Activated B cell treated with CpG ODN at 0.5 μM for 24 hours (primary cell): ENCODE measurements at places on chromosomes 11 and 22.

DNA sequence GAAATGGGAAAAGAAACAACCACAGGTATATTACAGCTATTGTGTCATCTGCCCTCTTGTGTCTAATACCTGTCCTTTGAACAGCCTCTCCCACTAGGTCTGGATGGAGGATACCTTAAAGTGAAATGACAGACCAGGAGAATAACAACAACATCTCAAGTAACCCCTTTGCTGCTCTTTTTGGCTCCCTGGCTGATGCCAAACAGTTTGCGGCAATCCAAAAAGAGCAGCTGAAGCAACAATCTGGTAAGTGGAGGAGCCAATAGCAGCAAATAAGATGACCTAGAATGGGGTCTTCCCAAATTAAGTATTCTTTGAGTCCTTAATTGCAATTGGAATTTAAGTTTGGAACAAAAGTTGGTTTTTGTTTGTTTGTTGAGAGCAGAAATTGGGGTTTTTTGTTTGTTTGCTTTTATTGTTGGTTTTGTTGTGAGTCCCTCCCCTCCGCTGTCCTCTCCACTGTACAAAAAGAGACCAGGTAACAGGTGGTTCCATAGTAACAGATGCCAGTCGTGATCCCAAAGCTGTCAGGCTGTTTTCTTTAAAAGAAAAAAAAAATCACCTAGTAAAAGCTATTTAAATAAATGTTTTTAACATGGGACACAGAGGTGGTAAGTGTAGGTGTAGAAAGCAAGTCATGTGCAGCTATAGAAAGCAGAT lies 5.7 kb downstream of the UBE4A start:
- peaks cover 27% of the 10 kb centered on the region for H3K4me1 ChIP-seq
- H3K27ac ChIP-seq = no peak overlapping the region
- peaks cover 71% of the 10 kb centered on the region for H3K36me3 ChIP-seq
- DNase-seq = no peak
- no peaks in the 10 kb centered on the region for H3K27me3 ChIP-seq

DNA sequence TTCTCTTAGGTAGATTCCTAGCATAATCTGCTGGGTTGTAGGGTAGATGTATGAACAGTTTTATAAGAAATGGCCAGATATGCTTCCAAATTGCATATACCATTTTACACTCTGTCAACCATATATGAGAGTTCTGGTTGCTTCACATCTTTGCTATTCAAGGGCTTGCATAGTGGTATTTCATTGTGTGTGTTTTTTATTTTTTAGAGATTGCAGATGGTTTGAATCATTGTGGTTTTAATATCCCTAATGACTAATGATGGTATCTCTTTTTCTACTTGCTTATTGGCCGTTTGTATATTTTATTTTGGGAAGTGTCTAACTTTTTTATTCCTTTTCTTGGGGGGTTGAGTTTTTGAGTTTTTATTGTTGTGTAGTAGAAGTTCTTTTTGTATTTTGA lies 26.9 kb downstream of the RNF214 start:
- H3K4me1 ChIP-seq = no peaks in the 10 kb centered on the region
- peaks cover 44% of the 10 kb centered on the region for H3K36me3 ChIP-seq
- no peaks in the 10 kb centered on the region for H3K27me3 ChIP-seq
- no peak overlapping the region for H3K27ac ChIP-seq

DNA sequence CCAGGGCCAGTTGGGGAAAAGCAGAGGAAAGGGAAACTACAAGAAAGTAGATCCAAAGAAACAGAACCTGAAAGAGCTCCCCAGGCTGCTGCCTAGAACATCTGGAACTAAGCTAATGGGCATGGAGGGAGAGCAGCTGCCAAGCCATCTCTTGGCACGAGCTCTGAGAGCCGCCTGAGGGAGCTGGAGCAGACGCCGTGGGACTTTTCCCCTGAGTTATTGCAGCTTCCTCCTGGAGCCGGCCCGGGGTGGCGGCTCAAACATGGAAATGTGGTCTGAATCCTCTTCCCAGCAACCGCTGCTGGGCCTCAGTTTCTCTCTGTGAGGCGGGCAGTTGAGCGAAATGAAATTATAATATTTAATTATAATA lies 41.8 kb downstream of the LIF start:
- H3K27me3 ChIP-seq = no peaks in the 10 kb centered on the region
- no peak for DNase-seq
- H3K36me3 ChIP-seq = no peaks in the 10 kb centered on the region
- H3K4me1 ChIP-seq = no peaks in the 10 kb centered on the region
- H3K4me3 ChIP-seq = no peak overlapping the region

- no peak for DNase-seq
- no peak overlapping the region for H3K4me3 ChIP-seq
- no peak overlapping the region for H3K27ac ChIP-seq
- H3K27me3 ChIP-seq = no peaks in the 10 kb centered on the region
- H3K36me3 ChIP-seq = no peaks in the 10 kb centered on the region
Observed at GRCh38 chr11:90113541-90113940, 20.9 kb upstream of the NAALAD2 start.

- no peaks in the 10 kb centered on the region for H3K36me3 ChIP-seq
- no peaks in the 10 kb centered on the region for H3K4me1 ChIP-seq
- peaks cover 11% of the 10 kb centered on the region for H3K27me3 ChIP-seq
- no peak for DNase-seq
- H3K27ac ChIP-seq = no peak overlapping the region
Observed at GRCh38 chr11:74412733-74413359, 14.6 kb upstream of the PGM2L1 start.

DNA sequence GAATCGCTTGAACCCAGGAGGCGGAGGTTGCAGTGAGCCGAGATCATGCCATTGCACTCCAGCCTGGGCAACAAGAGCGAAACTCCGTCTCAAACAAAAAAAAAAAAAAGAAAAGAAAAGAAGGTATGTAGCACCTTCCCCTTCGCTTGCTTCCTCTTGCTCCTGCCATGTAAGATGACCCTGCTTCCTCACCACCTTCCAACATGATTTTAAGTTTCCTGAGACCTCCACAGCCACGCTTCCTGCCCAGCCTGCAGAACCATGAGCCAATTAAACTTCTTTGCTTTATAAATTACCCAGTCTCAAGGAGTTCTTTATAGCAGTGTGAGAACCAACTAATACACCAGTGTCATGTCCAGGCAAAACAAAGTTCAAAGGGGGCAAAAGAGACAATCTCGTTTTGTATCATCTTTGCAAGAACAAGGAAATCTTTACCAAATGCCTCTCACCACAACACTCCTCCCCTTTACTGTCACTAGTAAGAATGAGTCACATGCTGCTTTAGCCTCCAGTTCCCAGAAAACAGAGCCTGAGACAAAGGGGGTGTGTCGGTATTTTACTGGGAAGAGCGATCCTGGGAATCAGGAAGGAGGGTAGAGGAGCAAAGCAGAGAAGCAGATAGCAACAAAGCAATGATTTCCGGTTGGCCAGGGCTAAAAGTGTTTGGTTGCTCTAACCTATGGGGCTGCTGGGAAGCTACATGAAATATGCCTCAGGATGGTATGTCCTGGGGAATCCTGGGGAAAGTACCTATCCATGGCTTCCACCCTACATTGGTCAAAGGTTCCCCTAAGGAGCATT lies 10.5 kb upstream of the MCHR1 start:
- no peak overlapping the region for H3K27ac ChIP-seq
- no peaks in the 10 kb centered on the region for H3K27me3 ChIP-seq
- no peaks in the 10 kb centered on the region for H3K4me1 ChIP-seq

- no peak overlapping the region for H3K4me3 ChIP-seq
- peaks cover 4% of the 10 kb centered on the region for H3K27me3 ChIP-seq
- DNase-seq = no peak
- no peak overlapping the region for H3K27ac ChIP-seq
Observed at GRCh38 chr22:49325531-49326395, 501.9 kb downstream of the BRD1 start.

GRCh38 chr11:126063507-126063852 lies 814 bp upstream of the CDON start:
- DNase-seq = no peak

DNA sequence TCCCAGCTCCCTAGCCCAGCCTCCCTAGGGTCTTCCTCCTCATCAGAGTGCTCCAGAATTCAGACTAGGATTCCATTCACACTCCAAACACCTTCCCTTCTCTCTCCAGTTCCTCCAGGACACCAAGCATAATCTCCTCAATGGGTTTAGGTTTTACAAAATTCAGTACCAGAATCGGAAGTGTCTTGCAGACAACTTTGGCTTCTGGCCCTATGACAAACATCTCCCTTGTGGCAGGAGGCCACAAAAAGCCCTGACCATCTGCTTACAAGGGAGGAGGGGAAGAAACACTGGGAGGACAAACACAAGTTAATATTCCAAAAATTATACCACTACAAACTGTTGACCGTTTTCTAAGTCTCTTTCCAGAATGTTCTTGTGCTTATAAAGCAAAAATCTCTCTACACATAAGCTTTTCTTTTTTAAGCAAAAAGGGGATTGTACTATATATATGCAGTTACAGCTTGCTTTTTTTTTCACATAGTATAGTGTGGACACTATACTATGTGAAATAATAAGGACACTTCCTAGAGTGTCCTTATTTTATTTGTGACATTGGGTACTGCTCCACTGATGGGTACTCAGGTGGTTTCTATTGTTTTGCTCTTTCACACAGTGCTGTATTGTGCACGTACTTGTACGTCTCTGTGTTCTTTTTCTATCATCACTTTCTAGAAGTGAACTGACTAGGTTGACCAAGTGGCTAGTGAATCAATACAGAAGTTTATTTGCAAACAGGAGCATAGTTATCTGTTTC lies 78.7 kb downstream of the BDNF start:
- no peak overlapping the region for H3K4me3 ChIP-seq
- DNase-seq = no peak
- no peaks in the 10 kb centered on the region for H3K27me3 ChIP-seq
- H3K4me1 ChIP-seq = peaks cover 4% of the 10 kb centered on the region
- no peak overlapping the region for H3K27ac ChIP-seq
- no peaks in the 10 kb centered on the region for H3K36me3 ChIP-seq

DNA sequence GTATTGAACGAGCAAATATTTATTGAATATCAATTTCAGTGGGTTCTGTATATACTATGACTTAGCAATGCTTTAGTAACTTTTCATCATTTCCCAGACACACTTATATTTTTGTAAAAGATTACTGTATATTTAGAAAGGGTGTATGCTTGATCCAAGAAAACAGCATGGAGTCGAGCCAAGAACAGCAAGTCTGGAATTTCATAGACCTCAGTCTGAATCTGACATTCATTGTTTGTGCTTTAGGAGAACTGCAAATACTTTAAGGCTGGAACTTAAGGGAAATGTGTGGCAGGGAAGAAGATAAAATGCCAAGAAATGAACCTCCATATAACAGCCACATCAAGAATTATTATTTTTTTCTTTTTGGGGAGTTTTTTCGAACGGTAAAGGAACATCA lies 1156.8 kb downstream of the LRRC4C start:
- H3K27me3 ChIP-seq = no peaks in the 10 kb centered on the region
- no peaks in the 10 kb centered on the region for H3K36me3 ChIP-seq
- no peak overlapping the region for H3K4me3 ChIP-seq
- H3K4me1 ChIP-seq = no peaks in the 10 kb centered on the region
- DNase-seq = no peak
- H3K27ac ChIP-seq = no peak overlapping the region

DNA sequence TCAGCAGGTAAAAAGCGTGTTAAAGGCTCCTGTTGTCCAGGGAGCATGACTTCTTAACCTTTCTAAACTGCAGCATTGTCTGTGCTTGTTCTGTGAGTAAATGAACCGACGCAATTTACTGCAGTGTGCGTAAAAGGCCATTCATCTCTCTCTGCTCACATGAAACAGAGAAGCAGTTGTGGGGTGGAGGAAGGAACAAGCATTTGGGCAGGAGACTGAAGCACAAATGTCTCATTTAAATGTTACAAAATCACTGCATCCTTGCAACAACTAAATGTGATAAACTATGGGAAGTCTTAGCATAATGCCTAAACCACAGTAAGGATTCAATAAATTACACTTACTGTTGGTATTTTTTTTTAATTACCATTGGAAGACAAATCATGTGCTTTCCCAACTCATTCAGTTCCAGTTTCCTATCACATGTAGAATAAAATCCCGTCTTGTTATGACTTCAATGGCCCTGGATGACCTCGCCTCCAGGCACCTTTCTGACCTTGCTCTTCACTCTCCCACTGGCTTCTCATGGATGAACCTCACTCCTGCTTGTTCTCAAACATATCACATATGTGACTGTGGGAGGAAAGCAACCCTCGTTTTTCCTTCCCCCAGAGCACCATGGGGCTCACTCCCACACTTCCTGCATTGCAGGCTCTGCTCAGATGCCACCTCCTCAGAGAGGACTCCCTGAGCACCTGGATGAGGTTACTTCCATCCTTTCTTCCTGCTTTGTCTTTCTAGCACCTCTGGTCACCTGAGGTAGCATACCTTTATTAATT lies 21.6 kb upstream of the RFPL2 start:
- no peaks in the 10 kb centered on the region for H3K4me1 ChIP-seq
- H3K36me3 ChIP-seq = no peaks in the 10 kb centered on the region
- no peak for DNase-seq
- H3K27ac ChIP-seq = no peak overlapping the region
- H3K4me3 ChIP-seq = no peak overlapping the region

GRCh38 chr11:10192036-10192435 lies 102.0 kb downstream of the SBF2 start:
- no peaks in the 10 kb centered on the region for H3K4me1 ChIP-seq
- H3K36me3 ChIP-seq = peaks cover 3% of the 10 kb centered on the region
- H3K4me3 ChIP-seq = no peak overlapping the region
- no peak overlapping the region for H3K27ac ChIP-seq
- DNase-seq = no peak

- no peak overlapping the region for H3K27ac ChIP-seq
- no peak overlapping the region for H3K4me3 ChIP-seq
- DNase-seq = no peak
- H3K4me1 ChIP-seq = peaks cover 3% of the 10 kb centered on the region
- H3K27me3 ChIP-seq = no peaks in the 10 kb centered on the region
Observed at GRCh38 chr11:72292106-72292785, 48.3 kb upstream of the PHOX2A start.

GRCh38 chr22:48702573-48703264 lies 1125.0 kb downstream of the BRD1 start:
- H3K36me3 ChIP-seq = no peaks in the 10 kb centered on the region
- H3K4me1 ChIP-seq = no peaks in the 10 kb centered on the region
- H3K4me3 ChIP-seq = no peak overlapping the region
- H3K27me3 ChIP-seq = no peaks in the 10 kb centered on the region
- H3K27ac ChIP-seq = no peak overlapping the region

DNA sequence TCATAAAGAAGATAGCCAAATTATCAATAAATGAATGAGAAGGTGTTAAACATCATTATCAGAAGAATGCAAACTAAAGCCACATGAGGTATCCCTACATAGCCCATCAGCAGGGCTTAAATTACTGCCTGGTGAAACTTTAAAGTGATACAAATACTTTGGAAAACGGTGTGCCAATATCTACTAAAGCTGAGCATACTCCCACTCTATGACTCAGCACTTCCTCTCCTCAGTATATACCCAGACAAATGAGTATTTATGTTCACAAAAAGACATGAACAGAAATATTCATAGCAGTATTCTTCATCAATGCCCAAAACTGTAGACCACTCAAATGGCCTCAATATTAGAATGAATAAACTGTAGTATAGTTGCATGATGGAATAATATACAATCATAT lies 284.6 kb upstream of the ZC3H12C start:
- no peaks in the 10 kb centered on the region for H3K4me1 ChIP-seq
- no peak overlapping the region for H3K27ac ChIP-seq

DNA sequence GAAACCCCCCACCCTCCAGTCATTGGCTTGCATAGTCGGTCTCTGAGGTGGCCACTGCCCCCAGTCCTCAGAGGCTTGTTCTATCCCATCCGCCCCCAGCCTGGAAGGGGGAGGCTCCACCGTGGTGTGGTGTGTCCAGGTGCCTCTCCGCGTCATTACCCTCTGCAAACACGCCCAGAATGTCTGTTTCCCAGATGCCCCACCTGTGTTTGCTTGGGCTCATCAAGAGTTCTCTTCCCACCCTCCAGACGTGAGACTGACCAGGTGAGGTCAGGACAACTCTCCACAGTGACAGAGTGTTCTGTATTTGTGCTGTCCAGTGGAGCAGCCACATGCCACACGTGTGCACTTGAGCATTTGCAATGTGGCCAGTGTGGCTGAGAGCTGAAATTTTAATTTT lies 24.9 kb downstream of the LRRC10B start:
- no peaks in the 10 kb centered on the region for H3K4me1 ChIP-seq
- no peak for DNase-seq
- H3K36me3 ChIP-seq = no peaks in the 10 kb centered on the region
